ENCODE measurements at places on chromosomes 12 and 14.

DNA sequence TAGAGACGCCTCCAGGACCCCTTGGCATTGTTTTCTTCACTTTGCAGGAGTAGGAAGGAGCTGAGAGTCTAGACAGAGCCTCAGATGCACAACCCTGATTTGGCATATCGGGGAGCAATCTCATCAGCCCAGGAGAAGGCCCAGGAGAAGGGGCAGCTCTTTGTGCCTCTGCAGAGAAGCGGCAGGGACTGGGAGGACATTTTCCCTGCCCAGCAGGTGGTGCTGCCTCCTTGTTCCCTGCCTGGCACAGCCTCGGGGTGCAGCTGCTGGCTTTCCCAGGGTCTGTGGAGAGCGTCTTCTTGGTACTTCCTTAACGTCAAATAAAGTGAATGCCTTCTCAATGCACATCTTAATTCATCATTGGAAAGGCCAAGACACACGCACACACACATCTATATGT, 419.5 kb downstream of the TMEM121 start:
- DNase-seq: no peak

GRCh38 chr12:109900752-109901580, 892 bp downstream of the TCHP start:
- DNase-seq: no peak

GRCh38 chr14:80930836-80931389, 10.6 kb downstream of the CEP128 start:
- DNase-seq: peak; percentile 46

- DNase-seq: no peak
These were observed 145.5 kb downstream of the SLC6A15 start for GRCh38 chr12:84767079-84767478.

GRCh38 chr12:56676851-56677580, 11.1 kb downstream of the PTGES3 start:
- no peak for DNase-seq

GRCh38 chr12:50597200-50598195, 92.7 kb downstream of the DIP2B start:
- DNase-seq: peak; percentile 70

DNA sequence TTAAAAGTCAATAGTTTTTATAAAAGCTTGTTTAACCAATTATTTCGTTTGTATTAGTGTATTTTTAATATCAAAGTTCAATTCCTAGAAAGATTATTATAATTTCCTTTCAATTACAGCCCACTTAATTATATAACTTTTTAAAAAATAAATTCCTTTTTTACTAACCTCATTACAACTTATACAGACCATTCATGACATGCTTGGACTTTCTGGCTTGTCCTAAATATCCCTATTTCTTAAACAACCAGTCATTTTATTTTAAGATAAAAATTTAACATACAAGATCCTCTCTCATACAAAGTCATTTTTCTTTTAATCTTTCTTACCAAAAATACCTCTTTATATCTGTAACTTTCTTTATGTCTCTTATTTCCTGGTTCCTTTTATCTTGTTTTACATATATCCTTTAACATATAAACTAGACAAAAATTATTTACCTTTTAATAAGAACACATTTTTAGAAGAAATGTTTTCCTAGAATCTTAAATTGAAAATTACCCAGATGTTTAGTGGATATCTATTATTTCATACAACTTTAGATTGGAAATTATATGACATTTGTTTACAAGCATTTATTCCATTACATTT, 10.4 kb upstream of the TMEM263 start:
- no peak for DNase-seq

DNA sequence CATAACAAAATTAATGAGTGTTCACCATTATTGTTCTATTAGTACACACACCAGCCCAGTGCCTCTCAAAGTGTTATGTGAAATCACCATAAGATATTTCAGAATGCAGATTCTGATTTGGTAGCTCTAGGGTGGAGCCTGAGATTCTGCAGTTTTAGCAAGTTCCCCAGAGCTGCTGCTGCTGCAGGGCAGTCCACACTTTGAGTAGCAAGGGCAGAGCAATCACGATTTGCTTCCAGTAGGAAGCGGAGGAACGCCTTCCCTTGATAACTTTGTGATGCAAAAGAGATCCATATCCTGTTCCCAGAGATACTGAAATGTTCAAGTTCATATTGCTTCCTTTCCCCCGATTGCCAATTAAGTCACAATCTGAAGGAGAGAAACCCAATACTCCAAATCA, 57.9 kb downstream of the SLC17A8 start:
- DNase-seq: no peak

GRCh38 chr14:105491366-105491973, 424 bp downstream of the TEDC1 start:
- DNase-seq: peak; percentile 82

DNA sequence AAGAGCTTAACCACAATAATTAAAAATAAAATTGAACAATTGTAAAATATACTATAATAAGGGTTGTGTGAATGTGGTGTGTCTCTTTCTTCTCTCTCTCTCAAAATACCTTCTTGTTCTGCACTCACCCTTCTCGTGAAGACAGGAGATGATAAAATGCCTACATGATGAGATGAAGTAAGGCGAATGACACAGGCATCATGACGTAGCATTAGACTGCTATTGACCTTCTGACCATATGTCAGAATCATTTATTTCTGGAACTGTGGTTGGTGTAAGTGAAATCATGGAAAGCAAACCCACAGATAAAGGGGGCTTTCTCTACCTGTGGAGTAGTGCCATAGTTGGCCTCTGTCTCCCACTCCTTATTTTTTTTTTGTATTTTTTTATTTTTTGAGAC, 37.8 kb upstream of the NUAK1 start:
- no peak for DNase-seq

- no peak for DNase-seq
These were observed 24.5 kb downstream of the PDZRN4 start for GRCh38 chr12:41212625-41213024.

DNA sequence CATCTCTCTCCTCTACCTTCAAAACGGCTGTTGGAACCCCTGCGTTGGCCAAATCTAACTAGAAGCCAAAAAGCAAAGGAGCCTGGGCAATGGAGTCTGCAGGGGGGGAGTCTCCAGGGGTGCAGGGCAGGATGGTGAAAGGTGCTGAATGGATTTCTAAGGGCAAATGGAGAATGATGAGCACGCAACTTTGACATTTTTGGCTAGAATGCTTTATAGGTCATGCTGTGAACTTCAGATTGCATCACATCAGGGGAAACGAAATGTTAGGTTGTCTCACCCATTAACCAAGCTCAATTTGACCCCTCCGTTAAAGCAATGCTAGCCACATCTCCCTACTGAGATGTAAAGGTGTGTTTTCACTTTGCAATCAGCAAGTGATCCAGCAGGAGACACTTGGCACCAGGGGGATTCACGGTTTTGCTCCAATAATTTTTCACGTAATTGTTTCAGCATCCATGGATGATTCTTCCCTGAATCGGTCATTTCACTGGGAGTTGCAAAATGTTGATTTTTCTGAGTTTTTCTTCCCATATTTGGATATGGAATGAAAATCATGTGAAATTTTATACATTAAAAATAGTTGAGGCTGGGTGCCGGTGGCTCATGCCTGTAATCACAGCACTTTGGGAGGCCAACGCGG, 78.0 kb upstream of the MDM1 start:
- DNase-seq: no peak

DNA sequence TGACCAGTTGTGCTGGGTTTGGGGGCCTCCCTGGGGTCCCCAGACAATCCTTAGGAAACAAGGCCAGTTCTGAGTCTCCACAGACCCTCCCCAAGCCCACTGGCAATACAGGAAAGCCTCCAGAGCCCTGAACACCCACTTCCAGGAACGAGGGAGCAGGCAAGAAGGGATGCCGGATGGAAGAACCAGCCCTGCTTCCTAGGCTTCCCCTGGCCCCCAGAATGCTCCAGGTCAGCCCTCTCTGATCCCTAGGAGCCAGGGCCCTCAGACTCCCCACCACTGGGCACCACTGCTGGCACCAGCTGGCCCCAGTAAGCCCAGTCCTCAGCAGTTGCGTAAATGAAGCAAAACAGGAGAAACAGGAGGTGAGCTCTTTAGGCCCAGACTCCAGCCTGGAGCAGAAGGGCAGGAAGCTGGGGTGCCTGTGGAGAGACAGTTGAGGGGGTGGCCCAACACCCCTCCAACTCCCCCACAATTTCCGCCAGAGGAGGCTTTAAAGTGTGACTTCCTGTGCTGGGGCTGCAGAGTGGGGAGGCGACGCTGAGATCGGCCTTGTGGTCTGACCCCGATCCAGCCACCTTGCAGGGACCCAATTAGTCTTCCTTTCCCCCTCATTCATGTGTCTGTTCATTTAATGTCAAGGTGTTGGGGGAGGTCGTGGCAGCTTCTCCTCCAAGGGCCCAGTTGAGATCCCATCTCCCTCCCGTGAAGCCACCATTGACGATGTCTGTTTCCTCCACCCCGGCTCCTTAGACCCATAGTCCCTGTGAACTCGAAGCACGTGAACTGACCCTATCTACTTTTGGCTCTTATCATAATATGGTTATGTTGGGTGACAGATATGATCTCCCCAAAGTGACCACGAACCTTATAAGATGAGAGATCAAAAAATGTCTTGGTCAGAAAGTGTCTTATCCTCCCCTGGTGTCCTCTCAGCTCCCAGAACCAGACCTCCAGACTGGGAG, 4.7 kb downstream of the TNFRSF1A start:
- DNase-seq: no peak

DNA sequence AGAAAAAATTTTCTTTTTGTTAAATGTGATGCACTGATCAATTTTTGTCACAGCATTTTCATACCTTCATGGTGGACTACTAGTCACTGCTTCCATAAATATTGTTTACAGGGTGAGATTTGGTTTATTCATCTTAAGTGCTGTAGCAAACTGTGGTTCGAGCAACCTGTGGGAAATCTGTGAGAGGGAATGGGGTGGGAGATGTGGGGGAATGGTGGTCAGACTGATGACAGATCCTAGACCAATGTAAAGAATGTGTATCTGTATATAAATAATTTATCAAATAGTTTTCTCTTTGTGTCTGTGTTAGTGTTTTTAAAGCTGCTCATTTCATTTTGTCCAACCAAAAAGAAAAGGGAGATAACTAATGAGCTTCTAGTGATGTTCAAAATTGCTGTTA, 26.7 kb downstream of the CSRP2 start:
- DNase-seq: no peak

DNA sequence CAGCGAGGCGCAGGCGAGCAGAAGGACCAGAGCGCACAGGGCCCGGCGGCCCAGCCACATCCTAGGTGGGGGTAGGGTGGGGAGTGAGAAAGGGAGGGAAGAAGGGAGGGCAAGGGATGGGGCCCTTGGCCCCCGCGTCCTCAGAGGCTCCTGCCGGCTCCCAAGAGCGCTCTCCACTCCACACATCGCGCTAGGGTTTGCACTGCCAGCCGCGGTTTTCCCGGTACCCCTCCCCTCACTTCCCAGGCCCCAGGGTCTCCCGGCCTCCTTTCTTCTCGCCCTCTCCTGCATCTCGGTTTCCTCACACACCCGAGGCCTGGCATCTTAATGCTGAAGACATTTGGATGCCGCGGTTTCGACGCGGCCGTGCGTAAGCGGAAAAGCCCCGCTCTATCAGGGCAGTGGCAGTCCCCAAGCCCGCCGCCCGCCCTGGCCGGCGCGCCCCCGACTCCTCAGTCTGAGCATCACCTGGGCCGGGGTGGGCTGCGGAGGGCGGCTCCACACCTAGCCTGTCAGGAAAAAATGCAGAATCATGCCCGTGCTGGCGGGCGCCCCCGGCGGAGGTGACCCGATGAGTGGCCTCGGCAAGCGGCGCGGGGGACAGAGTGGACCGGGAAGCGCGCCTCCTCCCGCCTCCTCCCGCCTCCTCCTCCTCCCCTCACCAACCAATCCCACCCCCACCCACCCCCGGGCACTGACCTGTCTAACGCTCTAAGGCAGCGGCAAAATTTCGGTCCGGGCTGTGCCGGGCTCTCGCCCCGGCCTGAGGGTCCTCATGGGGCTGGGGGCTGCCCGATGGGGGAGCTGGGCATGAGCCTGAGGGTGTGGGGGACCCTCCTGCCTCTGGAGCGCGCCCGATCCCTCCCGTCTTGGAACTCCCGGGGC, 686 bp downstream of the B4GALNT1 start:
- no peak for DNase-seq

- no peak for DNase-seq
These were observed 81.1 kb upstream of the ST8SIA1 start for GRCh38 chr12:22415342-22416309.

DNA sequence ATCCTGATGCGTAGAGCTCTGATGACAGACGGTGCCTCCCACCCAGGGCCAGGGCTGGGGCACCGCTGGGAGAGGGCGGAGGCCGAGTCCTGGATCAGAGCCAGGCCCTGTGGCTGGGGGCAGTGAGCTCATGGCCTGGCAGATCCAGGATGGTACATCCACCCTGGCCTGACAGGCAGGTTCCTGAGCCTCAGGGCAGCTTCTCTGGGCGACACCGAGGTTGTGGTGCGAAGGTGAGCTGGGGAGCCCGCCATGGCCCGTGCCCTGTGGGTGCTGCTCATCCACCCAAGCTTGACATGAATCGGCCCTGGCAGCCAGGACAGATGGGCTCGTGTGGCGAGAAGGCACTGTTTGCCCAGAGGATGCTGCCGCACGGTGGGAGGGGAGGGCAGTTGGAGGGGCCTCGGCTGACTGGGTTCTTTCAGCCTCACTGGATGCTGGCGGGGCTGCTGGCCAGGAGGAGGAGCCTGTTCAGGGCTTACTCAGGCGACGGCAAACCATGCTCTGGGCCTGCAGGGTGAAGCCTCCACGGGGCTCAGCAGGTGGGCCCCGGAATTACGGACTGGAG, 16.6 kb downstream of the LRTM2 start:
- no peak for DNase-seq

- DNase-seq: no peak
These were observed 62.0 kb upstream of the PNMA1 start for GRCh38 chr14:73776194-73776537.

GRCh38 chr14:51484485-51484884, 167.2 kb upstream of the FRMD6 start:
- no peak for DNase-seq

DNA sequence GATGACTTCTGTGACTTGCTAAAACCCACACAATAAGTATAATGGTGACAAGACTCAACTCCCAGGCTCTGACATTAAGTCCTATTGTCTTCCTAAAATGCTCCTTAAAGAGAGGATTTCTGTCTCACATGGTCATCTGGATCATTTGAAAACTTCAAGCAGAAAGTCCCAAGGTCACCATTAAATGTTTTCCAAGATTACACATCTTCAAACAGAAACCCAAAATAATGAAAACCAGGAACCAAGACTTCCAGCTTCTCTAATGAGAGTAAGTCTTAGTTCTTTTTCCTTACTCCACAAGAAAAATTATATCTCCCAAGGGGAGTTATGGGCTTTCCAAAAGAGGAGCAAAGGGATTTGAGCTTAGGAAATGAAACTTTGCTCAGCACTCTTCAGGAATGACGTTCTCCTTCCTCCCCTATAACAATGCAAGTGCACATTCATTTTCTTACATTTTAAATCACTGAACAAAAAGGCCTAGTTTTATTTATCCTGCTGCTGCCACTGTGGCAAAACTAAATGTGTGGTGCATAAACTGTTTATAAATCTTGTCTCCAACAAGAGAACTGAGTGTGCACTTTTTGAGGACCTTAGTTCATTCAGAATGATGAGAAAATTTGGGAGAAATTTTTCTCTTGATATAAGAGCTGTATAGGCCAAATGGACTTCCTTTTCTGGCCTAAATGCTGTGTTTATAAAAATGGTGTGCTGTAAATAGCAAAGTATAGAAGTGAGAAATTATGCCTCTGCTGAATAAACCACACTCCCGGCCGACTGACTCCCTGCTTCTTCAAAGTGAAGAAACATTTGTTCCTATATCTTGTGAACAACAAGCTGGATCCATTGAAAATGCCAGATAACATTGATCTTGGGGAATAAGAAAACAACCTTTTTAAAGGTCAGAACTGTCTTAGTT, 148.4 kb upstream of the PLEKHG7 start:
- no peak for DNase-seq

- no peak for DNase-seq
These were observed 144.6 kb downstream of the TTLL5 start for GRCh38 chr14:75805646-75806045.

- no peak for DNase-seq
These were observed 30.2 kb downstream of the OSBPL8 start for GRCh38 chr12:76529226-76529918.
